Anterior cingulate cortex (tissue), 58 donors: ENCODE measurements at places on chromosomes 16 and 17.

DNA sequence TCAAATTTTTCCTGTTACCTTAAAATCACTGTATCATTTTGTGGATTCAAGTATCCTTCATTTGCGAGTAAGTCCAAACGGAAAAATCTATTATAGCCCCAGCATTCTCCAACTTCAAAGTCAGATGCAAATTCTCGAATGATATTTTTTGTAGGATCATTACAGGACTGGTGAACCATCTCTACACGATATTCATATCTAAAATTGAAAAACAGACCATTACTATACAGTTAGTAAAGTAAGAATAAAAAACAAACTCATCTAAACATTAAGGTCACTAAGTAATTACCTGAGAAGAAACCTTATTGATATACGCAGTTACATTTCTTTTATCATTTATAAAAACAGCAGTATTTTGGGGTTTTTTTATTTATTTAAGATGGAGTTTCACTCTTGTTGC, 49.8 kb downstream of the TRIM37 start:
- no peak for DNase-seq

DNA sequence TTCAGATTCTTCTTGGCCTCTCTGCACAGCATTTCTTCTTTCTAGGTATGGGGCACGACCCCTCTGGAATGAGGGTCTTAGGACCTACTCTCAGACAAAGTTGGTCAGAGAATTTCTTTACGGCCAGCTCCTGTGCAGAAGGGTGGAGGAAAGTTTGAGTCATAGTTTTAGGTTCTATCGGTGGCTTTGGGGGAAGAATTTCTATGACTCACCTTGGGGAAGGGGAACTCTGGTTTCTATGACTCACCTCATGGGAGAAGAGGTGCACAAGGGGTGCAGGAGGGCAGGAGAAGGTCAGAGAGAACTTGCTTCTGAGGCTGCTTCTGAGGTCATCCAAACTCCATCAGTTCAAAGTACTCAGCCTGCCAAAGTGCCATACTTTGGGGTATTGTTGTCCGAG, 2.5 kb upstream of the ABCC12 start:
- no peak for DNase-seq

GRCh38 chr16:22372882-22373661, 1.3 kb downstream of the CDR2 start:
- no peak for DNase-seq

DNA sequence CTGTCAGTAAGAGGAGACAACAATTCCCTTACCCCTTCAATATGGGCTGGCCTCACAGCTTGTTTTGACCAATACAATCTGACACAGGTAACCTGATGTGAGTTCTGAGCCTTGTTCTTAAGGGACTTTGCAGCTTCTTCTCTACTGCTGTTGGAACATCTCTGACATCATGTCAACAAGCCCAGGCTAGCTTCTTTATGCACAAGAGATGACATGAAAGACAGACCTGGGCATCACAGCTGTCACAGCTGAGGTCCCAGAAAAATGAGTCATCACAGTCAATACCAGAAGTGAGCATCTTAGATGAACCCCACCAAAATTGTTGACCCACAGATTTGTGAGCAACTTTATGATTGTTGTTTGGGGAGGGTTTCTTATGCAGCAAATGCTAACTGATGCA, 431.7 kb upstream of the PSMD7 start:
- DNase-seq: no peak

DNA sequence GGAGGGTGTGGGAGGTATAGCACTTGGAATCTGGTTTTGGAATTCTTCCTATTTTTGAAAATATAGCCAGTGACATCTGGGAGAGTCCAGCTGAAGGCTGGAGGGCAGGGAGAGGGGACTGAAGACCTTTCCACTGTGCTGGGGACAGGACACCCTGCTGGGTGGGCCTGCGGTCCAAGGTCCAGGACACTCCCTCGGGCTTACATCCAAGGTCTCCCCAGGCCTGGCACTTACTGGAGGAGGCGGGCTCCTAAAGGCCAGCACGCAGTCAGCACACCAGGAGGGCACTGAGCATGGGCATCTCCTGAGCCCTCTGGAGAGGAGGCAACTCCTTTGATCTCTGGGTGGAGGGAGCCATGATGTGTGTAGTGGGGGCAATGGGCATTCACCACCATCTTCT, 35.5 kb upstream of the ETV4 start:
- DNase-seq: no peak

DNA sequence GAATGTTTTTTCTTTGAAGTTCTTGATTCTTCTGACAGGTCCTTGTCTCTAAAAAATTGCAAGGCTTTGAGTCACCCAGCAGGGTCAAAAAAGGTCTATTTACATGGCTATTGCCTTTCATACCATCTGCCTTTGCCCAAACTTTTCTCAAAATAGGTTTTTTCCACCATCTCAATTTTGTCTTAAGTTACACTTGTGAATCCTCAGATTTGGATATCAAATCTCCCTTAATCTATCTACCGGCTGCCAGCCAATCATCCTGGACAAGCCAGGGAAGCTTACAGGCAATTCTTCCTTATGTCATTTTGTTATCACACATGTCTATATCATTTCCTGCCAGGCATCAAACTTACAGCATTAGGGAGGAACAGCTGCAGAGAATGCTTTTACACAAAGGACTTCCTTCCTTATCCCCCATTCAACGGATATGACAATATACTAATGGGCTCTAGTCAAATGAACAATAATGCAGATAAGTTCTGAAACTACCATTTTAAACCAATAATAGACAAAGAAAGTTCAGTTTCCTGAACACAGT, 104.1 kb upstream of the CORO6 start:
- DNase-seq: no peak

- DNase-seq: peak; percentile 15
These were observed at the start of gene HIC1 for GRCh38 chr17:2054512-2055291. Gene HIC1, plus strand, starts transcription at chr17:2055103. Its CDS starts 1,588 bp downstream, at chr17:2056691.

- no peak for DNase-seq
These were observed 1.0 kb downstream of the NME2 start for GRCh38 chr17:51166987-51167931.

GRCh38 chr17:76071531-76072147, 678 bp downstream of the SRP68 start:
- no peak for DNase-seq

DNA sequence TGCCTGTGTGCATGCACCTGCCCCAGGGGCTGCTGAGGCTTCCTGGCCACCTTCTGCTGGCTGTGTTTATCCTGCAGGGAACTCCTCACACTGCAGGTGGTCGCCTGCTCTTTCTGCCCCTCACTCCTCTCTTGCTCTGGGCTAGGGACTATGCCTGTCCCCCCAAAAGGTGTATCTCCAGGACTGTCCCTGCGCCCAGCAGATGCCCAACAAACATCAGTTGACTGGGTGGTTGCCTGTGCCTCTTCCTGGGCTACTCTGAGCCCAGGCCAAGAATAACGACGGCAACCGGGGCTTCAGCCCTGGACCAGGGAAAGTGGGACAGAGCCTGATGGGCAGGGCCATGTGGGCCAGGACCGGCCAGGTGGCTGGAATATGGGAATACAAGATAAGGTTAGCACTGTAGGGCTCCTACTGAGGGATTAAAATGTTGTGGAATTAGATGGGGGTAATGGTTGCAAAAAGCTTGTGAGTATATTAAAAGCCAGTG, 55.4 kb downstream of the VAC14 start:
- no peak for DNase-seq

DNA sequence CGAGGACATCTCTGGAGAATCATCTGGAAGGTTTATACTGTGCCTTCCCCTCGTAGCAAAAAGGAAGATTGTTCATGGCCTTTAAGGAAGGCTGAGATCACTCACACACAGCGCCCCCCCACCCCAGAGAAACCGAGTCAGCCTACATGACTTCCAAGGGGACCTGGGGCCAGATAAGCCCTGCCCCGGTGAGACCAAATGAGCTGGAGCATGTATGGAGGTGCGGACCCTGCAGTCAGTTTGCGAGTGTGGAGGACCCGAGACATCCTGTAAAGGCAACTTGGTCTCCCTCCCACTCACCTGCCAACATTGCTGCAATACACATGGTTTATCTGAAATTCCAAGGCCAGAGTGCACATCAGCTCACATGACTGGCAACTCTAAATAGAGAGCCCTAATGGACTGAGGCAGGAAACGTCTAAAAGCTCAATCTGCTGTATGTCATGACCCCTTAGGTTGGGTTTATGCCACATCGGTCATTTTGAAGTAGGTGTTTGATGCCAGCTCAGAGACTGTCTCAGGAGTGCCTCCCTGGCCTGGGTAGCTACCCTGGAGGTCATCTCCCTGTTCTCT, 233.6 kb downstream of the CPPED1 start:
- DNase-seq: no peak

- no peak for DNase-seq
These were observed 6.2 kb downstream of the PLCG2 start for GRCh38 chr16:81785138-81785924.

DNA sequence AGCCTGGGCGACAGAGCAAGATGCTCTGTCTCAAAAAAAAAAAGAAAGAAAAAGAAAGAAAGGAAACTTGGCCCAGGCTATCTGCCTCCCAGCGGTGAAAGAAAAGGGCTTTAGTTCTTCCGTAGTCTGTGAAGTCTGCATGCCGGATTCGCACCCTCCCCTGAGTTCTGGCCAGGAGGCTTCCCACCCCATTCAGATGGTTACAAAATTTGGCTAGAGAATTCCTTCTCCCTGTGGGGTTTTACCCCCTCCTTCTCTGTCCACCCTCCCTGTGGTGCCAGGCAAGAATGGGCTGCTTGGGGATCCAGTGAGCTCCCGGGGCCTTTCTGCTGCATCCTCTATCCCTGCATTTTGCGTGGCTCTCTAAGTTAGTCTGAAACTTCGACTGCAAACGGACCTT, 37.8 kb downstream of the PAFAH1B1 start:
- no peak for DNase-seq

DNA sequence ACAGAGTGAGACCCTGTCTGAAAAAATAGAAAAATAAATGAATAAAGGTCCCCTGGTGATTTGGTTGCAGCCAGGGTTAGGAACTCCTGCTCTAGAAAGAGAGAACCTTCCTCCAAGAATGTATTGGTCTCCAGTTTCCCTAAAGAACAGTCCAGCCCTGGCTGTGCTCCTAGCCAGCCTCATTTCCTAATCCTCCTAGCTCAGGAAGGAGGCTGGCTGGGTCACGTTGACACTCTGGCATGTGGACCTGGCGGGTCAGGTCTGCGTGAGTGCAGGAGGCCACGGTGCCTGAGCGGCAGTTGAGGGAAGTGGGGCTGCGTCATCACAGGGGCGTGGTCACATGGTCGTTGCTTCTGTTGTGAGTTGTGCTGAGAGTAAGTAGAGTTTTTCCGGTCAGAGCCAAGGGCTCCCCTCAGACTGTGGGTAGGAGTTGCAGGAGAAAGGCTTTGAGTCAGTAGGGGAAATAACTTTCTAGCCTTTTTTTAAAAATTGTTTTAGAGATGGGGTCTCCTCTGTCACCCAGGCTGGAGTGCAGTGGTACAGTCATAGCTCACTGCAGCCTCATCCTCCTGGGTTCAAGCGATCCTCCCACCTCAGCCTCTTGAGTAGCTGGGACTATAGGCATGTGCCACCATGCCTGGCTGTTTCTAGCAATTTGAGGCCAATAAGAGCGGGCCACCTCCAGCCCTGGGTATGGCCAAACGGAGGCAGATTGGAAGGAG, 194.0 kb upstream of the CIBAR2 start:
- DNase-seq: peak; percentile 50

DNA sequence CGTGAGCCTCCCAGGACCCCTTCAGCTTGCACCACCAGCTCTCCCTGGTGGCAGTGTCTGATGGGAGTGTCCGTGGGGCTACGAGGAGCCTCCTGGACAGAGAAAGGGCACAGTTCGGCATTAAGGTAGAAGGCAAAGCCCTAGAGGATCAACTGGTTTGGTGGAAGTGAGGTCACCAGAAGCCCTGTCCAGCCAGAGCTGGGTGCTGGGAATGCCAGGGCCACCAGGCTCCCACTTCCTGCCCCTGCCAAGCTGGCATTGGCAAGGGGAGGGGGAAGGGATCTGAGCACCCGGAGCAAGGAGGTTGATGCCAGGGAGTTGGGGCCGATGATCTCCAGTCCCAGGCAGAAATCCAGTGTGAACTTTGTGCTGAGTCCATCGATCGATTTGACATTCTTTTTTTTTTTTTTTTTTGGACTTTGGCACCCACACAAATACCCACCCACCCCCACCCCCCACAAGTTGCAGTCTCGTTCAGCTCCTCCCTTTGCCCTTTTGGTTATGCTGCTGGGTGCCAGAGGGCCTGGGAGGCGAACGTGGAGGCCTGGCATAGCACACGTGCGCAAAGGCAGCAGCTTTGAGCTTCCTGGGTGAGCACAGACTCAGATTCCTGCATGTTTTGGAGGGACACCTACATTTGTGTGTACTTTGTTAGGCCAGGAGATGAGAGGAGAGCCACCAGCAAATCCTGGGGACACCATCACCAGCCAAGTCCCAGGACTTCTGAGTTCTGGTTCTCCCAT, 2.1 kb downstream of the NHERF1 start:
- peak; percentile 35 for DNase-seq

DNA sequence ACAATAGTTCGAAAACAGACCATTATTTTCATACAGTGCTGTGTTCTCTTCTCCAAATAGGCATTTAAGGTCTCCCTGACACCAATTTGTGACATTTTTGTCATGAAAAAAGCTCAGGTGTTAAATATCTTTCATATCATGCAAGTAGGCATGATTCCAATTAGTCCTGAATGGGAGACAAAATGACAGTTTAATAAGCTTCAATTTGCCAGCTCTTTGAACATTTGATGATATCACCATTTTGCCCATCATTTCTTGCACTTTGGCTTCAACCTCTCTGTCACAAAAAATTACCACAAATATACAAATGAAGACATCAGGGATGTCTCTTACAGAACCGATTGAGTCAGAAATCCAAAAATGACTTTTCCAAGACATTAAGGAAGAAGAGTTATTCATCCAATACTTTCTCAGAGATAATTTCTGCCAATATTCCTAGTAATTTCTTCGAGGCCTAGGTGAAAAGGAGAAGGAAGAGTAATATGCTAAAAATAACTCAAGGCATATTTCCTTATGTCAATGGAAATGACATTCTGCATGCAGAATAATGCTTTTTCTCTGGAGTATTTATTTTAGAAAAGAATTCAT, 298.1 kb downstream of the CEP112 start:
- DNase-seq: no peak

DNA sequence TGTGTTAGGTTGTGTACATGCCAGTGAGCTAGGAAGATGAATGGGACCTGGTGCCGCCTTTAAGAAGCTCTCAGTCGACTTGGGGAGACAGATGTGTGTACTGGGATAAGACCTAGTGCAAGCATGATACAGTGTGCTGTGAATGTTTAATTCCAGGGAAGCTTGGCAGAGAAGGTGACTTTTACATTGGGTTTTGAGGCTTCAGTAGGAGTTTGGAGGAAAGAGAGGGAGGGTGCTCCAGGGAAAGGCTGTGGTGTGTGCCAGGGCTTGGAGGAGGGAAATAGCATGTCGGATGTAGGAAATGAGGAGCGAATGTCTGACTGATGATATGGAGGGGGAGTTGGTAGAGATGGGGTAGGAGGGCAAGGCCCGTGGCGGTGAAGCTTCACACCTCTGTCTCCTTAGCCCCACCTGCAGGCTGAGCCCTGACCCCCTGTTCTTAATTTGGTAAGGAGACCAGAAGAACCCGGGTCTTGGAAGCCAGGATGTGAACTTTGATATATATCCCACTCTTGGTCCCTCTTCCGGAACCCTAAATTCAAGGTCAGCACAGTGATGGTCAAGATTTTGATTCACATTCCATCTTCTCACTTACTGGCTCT, 76.6 kb downstream of the PLCG2 start:
- no peak for DNase-seq

GRCh38 chr16:67202956-67203493, 4.1 kb downstream of the ELMO3 start:
- no peak for DNase-seq

GRCh38 chr17:50187394-50187725, 14.1 kb downstream of the COL1A1 start:
- DNase-seq: no peak
